Thoracic aorta (tissue), 2 donors: ENCODE measurements at places on chromosomes 7 and 10.

DNA sequence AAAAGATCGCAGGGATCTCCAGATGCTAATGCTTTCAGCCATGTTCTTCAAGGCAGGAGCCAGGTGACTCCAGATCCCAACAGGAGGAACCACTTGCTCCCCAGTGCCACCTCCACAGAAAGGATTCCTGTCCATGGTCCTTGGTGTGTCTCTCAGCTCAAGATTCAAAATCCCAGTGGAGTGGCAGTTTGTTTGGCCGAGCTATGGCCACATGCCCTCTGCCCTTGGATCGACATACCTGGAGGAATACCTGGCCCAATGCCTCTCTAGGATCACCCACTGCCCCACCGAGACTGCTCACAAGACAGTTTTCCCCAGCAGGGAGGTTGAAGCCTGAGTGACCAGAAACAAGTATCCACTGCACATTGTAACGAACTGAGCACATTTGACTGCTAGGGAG is 3.9 kb upstream of the GPRIN2 start:
- no peak overlapping the region for H3K27ac ChIP-seq
- H3K36me3 ChIP-seq = no peaks in the 10 kb centered on the region
- H3K4me3 ChIP-seq = no peak overlapping the region
- H3K27me3 ChIP-seq = no peaks in the 10 kb centered on the region

DNA sequence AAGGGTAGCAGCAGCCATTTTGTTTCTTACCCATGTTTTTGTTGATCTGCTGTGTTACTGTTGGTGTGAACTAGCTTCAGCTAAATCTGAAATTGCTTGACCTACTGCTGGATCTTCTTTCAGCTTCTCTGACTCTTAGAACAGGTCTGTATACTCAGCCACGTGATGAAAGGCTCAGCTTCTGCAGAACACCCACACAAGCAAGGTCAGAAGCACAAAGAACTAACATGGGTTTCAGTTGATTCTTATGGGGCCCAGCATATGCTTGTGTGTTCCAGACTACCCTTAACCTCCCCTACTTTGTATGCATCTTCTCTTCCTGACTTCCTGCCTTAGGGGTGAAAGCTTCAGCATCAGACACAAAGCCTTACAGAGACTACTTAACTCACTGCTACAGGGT is 186.8 kb downstream of the HGF start:
- H3K36me3 ChIP-seq = no peaks in the 10 kb centered on the region
- H3K27me3 ChIP-seq = no peaks in the 10 kb centered on the region
- H3K27ac ChIP-seq = no peak overlapping the region
- DNase-seq = no peak
- peaks cover 15% of the 10 kb centered on the region for H3K4me1 ChIP-seq

GRCh38 chr7:19051767-19052375 is 65.6 kb downstream of the TWIST1 start:
- no peak overlapping the region for H3K4me3 ChIP-seq
- H3K4me1 ChIP-seq = no peaks in the 10 kb centered on the region
- no peak overlapping the region for H3K27ac ChIP-seq
- H3K27me3 ChIP-seq = no peaks in the 10 kb centered on the region
- no peak for DNase-seq

DNA sequence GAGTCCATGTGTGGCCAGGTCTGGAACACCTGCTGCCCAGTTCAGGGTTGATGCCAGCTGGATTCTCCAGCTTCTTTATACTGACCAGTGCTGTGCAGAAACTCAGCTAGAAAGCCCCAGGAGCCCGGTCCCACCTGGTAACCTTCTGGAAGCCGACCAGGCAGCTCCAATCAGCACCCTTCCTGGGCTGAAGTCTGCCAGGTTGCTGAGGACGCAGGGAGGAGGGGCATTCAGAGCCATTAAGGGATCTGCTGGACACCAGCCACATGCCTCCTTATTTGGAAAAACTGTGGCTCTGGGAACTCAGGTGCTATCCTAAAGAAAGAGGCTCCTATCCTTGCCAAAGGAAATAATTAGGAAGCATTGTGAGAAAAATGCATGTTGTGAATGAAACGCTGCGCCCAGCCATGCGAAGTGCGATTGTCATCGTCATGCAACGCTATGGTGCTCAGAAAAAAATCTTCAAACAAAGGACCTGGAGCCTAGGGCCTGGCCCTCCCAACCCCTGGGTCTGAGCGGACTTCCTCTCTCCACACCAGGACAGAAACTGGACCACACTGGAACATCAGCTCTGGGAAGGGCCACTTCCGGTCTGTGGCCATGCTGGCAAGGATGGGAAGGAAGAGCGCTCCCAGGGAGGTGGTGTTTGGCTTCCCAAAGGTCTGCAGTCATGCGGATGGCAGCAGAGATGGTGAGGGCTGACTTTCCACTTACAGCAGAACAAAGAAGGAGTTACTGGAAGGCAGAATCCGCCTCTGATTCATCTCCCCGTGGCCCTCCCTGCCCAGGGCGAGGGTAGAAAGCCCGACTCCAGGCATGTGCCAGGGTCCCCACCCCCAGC is 90.1 kb downstream of the FAM53B start:
- DNase-seq = no peak
- H3K4me3 ChIP-seq = no peak overlapping the region
- H3K4me1 ChIP-seq = peaks cover 24% of the 10 kb centered on the region
- H3K27me3 ChIP-seq = no peaks in the 10 kb centered on the region

DNA sequence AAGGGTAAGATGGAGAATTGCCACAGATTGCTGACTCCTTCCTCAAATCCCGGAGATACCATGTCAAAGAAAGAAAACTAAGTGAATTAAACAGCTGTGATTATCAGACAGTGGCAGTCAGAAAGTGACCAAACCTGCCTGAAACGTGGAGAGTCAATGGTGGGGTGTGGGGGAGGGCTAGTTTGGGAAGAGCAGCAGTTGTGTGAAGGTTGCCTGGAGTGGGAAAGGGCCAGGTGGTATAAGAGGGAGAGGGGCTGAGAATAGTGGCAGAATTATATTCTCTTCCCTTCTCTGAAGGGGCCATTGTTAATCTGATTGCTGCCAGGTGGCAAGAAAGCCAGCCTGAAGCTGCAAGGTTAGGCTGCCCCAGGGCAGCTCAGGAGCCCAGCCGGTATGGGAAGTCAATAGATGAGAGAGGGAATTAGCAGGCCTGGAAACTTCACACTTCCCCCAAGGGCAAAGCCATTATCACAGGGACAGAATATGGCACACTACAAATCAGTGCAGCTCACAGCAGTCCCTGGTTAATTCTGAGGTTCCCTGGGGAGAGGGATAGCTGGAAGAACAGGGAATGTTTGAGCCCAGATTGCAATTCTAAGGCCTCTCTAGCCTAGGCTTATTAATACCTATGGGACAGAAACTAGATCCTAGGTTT is 83.9 kb upstream of the ITGB1 start:
- no peak overlapping the region for H3K4me3 ChIP-seq
- no peaks in the 10 kb centered on the region for H3K36me3 ChIP-seq
- H3K27ac ChIP-seq = no peak overlapping the region
- no peaks in the 10 kb centered on the region for H3K27me3 ChIP-seq

GRCh38 chr7:75737856-75738603 is 711 bp downstream of the HIP1 start:
- H3K36me3 ChIP-seq = no peaks in the 10 kb centered on the region
- H3K4me1 ChIP-seq = no peaks in the 10 kb centered on the region
- peak overlapping the region; percentile 74 for H3K27ac ChIP-seq
- no peak for DNase-seq

DNA sequence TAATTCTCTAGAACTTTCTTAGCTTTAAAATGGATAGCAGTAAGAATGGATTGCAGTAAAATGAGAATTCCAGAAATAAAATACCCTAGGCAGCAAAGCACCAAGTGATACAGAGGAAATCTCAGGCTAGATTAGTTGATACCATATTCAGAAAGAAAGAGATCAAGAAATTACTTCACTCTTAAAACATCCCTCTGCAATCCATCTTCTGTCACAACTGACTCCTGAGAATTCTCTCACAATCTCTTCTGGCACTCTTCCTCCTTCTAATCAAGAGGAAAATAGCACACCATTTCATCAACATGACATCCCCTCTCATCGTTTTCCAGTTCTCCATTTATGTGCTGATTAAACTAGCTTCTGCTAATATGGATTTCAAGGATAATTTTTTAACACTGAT is 42.2 kb upstream of the LAMB1 start:
- peak overlapping the region; percentile 5 for H3K27ac ChIP-seq
- H3K36me3 ChIP-seq = no peaks in the 10 kb centered on the region
- DNase-seq = no peak
- H3K4me1 ChIP-seq = peaks cover 16% of the 10 kb centered on the region
- H3K27me3 ChIP-seq = no peaks in the 10 kb centered on the region
- no peak overlapping the region for H3K4me3 ChIP-seq
